ENCODE measurements at places on chromosomes 3 and 15. TPM values are rescaled to one million over a fixed set of nuclear protein-coding genes. Genes with fewer than 3 reads are reported as not detected.
A peak's percentile ranks its signal among the peaks of the same experiment; 100 is the strongest.

ADAMTS9 gene
- total RNA-seq, result not detected

GADL1 gene
- total RNA-seq, result not detected

DNA sequence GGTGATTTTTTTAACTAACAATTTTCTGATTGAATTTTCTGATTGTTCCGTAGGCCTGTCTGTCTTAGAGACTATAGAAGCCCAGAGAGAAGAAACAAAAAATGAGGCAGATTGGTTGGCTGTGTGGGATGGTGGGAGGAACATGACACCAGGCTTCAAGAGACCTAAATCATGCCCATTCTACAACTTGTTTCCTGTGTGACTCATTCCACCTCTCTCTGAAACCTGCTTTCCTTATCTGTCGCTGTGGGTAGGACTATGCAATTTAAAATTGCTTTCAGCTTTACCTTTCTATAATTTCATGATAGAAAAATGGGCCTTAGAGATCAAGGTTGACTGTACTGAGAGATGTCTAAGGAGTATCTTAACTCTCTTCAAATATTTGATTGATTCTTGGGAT, 44.5 kb downstream of the OXNAD1 start:
- peak overlapping the region; percentile 46 for H3K27ac ChIP-seq
- H3K4me3 ChIP-seq, result no peak overlapping the region
- peaks cover 63% of the 10 kb centered on the region for H3K36me3 ChIP-seq
- H3K27me3 ChIP-seq, result no peaks in the 10 kb centered on the region

DNA sequence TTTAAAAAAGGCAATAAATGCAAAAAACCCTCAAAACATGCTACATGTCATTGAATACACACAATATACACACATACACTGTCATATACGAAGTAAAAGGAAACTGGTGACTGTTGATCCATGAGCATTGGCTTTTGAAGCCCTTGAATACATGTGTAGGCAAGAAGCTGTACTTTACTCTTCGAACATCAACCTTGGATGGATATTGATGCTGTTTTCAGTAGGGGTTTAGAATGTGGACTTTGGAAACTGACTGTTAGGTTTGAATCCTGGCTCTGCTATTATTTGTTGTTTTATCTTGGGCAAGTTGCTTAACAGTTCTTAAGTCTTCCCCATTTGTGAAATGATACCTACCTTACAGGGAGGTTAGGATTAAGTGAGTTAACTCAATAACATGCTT, 30.5 kb downstream of the RNF13 start:
- H3K27me3 ChIP-seq, result no peaks in the 10 kb centered on the region
- no peak for DNase-seq
- H3K36me3 ChIP-seq, result peaks cover 36% of the 10 kb centered on the region
- peaks cover 17% of the 10 kb centered on the region for H3K4me1 ChIP-seq
- H3K4me3 ChIP-seq, result no peak overlapping the region
- H3K27ac ChIP-seq, result no peak overlapping the region

GRCh38 chr3:16940769-16941700, 56.3 kb downstream of the PLCL2 start:
- DNase-seq, result no peak
- H3K27ac ChIP-seq, result no peak overlapping the region
- no peaks in the 10 kb centered on the region for H3K36me3 ChIP-seq
- no peaks in the 10 kb centered on the region for H3K27me3 ChIP-seq
- H3K4me1 ChIP-seq, result no peaks in the 10 kb centered on the region
- no peak overlapping the region for H3K4me3 ChIP-seq

SLC24A5 gene
- not detected for total RNA-seq

CLDN11 gene
- not detected for total RNA-seq

DNA sequence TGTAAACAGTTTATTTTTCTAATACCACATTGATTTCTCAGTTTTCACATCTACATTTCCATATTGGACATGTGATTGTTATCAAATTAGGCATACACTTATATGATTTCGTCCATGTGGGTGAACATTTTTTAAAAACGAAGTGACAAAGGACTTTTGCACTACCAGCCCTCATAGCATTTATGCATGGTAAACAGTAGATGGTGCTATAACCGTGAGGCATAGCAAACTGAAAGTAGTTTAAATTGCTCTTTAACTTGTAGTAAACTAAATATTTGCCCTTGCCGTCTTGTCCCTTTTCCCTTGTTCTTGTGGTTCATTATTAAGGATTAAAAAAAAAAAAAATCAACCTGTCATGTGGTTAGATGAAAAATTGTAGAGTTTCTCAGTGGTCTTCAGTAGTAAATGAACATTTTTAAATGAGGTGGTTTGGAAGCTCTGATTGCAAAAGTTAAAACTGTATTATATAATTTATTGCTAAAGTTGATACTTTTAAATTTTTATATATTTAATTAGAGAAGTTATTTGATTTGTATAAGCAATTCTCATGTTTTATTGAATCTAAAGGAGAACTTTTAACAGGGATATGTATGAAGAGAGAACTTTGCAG, 24.0 kb downstream of the STX19 start:
- peak; percentile 84 for DNase-seq
- no peak overlapping the region for H3K4me3 ChIP-seq
- H3K27me3 ChIP-seq, result no peaks in the 10 kb centered on the region
- no peak overlapping the region for H3K27ac ChIP-seq

DNA sequence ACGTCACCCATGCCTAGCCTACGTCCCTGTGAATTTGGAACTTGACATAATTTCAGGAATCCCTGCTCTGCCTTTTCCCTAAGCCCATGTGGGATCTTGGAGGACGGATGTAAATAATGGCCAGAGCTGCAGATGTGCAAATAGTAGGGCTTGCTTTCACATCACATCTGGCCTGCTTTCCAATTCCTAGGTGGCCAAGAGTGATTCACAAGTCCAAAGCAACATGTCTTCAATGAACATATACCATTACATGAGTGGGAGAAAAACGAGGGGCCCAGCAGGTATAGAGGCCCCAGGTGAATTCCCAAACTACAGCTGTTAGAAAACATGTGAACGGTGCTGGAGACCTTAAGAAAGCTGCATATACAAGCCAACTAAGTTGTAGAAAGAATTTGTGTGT, 214.6 kb downstream of the MAGI1 start:
- no peaks in the 10 kb centered on the region for H3K36me3 ChIP-seq
- no peaks in the 10 kb centered on the region for H3K27me3 ChIP-seq
- no peak overlapping the region for H3K4me3 ChIP-seq
- no peak for DNase-seq
- H3K27ac ChIP-seq, result no peak overlapping the region
- H3K4me1 ChIP-seq, result no peaks in the 10 kb centered on the region

PRR20G gene
- total RNA-seq, result not detected

GRCh38 chr3:3082234-3082924, 27.8 kb downstream of the IL5RA start:
- no peak overlapping the region for H3K4me3 ChIP-seq
- no peaks in the 10 kb centered on the region for H3K36me3 ChIP-seq
- peak; percentile 74 for DNase-seq
- no peaks in the 10 kb centered on the region for H3K27me3 ChIP-seq

GRCh38 chr3:43956945-43957344, 266.2 kb downstream of the ABHD5 start:
- peaks cover 87% of the 10 kb centered on the region for H3K4me1 ChIP-seq
- no peak for DNase-seq
- H3K27ac ChIP-seq, result no peak overlapping the region
- no peak overlapping the region for H3K4me3 ChIP-seq

SCN11A gene
- total RNA-seq, result 0.07 TPM

- no peak for DNase-seq
- 0 out of 2 replicates have a peak, but pooled peaks cover under 1% of the 10 kb centered on the region for H3K36me3 ChIP-seq
- no peak overlapping the region for H3K27ac ChIP-seq
- no peak overlapping the region for H3K4me3 ChIP-seq
- H3K27me3 ChIP-seq, result no peaks in the 10 kb centered on the region
- H3K4me1 ChIP-seq, result peaks cover 18% of the 10 kb centered on the region
Observed at GRCh38 chr15:49168016-49168415, 2.0 kb upstream of the GALK2 start.

DNAH12 gene
- 0.43 TPM for total RNA-seq

DNA sequence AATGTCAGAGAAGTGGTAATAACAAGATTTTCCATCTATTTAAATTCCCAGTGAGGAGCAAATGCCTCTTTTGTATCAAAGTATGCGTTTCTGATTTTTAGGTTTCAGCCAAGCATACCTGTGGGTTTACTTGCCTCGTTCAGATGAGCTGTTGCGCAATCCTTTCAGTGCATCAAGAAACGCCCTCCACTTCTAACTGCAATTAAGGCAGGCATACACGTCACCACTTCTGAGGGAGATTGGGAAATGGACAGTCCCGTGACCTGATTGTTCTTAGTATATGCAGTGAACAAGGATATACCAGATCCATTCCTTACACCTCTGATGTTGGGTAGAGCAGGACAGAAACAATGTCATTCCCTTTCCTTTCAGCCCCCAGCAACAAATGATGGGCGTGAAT, 219.0 kb downstream of the ITPR1 start:
- no peak overlapping the region for H3K4me3 ChIP-seq
- H3K27ac ChIP-seq, result no peak overlapping the region
- no peaks in the 10 kb centered on the region for H3K27me3 ChIP-seq
- H3K4me1 ChIP-seq, result no peaks in the 10 kb centered on the region
- DNase-seq, result no peak
- no peaks in the 10 kb centered on the region for H3K36me3 ChIP-seq

A4GNT gene
- total RNA-seq, result not detected

DNA sequence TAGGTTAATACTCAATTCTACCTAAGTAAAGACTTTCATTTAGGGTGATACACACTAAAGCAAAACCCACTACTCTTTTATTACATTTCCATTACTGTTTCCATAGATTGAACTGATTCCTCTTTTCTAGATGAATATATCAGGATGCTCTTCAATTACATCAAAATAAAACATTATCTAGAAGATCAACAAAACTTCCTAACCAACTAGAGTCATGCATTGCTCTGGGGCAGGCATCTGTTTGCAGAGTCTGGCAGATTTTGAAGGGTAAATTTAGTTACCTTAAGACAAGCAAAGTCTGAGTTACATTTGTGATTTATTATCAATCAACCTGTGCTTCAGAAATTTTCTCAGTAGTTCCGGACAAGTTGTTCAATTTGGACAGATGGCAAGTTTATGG, 117.1 kb downstream of the NEK11 start:
- no peak overlapping the region for H3K4me3 ChIP-seq
- no peaks in the 10 kb centered on the region for H3K27me3 ChIP-seq
- no peak for DNase-seq
- H3K27ac ChIP-seq, result no peak overlapping the region

AGBL1 gene
- not detected for total RNA-seq

GRCh38 chr3:184261854-184262763, 756 bp upstream of the CAMK2N2 start:
- H3K27me3 ChIP-seq, result no peaks in the 10 kb centered on the region
- peaks cover 18% of the 10 kb centered on the region for H3K4me1 ChIP-seq
- no peaks in the 10 kb centered on the region for H3K36me3 ChIP-seq
- H3K4me3 ChIP-seq, result peak overlapping the region; percentile 87
- peak; percentile 79 for DNase-seq

GRCh38 chr3:29329986-29330890, 49.4 kb downstream of the RBMS3 start:
- no peaks in the 10 kb centered on the region for H3K4me1 ChIP-seq
- no peak overlapping the region for H3K27ac ChIP-seq
- H3K36me3 ChIP-seq, result no peaks in the 10 kb centered on the region
- no peaks in the 10 kb centered on the region for H3K27me3 ChIP-seq
- DNase-seq, result no peak
- no peak overlapping the region for H3K4me3 ChIP-seq

MME gene
- 196 TPM for total RNA-seq

GRCh38 chr3:13303410-13303809, 116.7 kb downstream of the NUP210 start:
- no peak for DNase-seq
- H3K4me3 ChIP-seq, result no peak overlapping the region
- no peak overlapping the region for H3K27ac ChIP-seq
- no peaks in the 10 kb centered on the region for H3K27me3 ChIP-seq
- H3K4me1 ChIP-seq, result peaks cover 39% of the 10 kb centered on the region
- peaks cover 3% of the 10 kb centered on the region for H3K36me3 ChIP-seq

GRCh38 chr15:88651136-88651732, 12.4 kb downstream of the ISG20 start:
- H3K4me1 ChIP-seq, result peaks cover 32% of the 10 kb centered on the region
- no peak for DNase-seq
- peaks cover 5% of the 10 kb centered on the region for H3K36me3 ChIP-seq

DNA sequence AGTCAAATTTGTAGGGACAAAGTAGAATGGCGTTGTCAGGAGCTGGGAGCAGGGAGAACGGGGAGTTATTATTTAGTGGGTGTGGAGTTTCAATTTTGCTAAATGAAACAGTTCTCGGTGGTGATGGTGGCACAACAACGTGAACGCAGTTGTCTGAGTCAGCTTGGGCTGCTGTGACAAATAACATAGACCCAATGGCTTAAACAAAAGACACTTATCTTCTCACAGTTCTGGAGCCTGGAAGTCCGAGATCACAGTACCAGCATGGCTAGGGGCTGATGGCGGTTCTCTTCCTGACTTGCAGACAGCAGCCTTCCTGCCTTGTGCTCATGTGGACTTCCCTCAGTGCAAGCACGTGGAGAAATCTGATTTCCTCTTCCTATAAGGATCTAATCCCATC, 90.2 kb downstream of the CHSY1 start:
- peaks cover 9% of the 10 kb centered on the region for H3K4me1 ChIP-seq
- no peak overlapping the region for H3K4me3 ChIP-seq
- H3K27me3 ChIP-seq, result no peaks in the 10 kb centered on the region
- no peak for DNase-seq

CLEC3B gene
- total RNA-seq, result not detected

DNA sequence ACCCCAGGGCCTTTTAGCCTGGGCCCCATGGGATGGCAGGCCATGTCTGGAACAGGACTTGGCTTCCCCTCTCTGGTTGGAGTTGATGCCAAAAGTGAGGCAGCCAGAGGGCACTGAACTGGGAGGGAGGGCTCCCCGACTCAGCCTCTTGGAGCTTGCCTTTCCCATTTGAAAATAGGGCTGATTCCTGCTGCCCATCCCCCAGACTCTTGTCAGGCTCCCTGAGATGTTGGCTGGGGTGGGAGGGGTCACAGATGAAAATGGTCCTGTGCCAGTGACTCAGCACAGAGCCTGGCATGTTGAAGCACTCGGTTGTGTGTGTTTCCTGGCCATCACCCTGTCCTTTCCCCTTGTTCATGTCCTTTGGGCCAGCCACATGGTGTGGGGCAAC, 6.6 kb downstream of the PPCDC start:
- DNase-seq, result no peak
- H3K27ac ChIP-seq, result no peak overlapping the region
- peaks cover 6% of the 10 kb centered on the region for H3K36me3 ChIP-seq
- H3K27me3 ChIP-seq, result no peaks in the 10 kb centered on the region
- no peak overlapping the region for H3K4me3 ChIP-seq

GRCh38 chr15:49215768-49216739, 46.0 kb downstream of the GALK2 start:
- 0 out of 2 replicates have a peak, but pooled peaks cover 4% of the 10 kb centered on the region for H3K36me3 ChIP-seq
- H3K27me3 ChIP-seq, result no peaks in the 10 kb centered on the region
- 0 out of 2 replicates have a peak overlapping the region, but pooled peaks have one; percentile 12 for H3K27ac ChIP-seq
